ENCODE measurements at places on chromosomes 2 and 18. TPM values are rescaled to one million over a fixed set of nuclear protein-coding genes. Genes with fewer than 3 reads are reported as not detected.

DNA sequence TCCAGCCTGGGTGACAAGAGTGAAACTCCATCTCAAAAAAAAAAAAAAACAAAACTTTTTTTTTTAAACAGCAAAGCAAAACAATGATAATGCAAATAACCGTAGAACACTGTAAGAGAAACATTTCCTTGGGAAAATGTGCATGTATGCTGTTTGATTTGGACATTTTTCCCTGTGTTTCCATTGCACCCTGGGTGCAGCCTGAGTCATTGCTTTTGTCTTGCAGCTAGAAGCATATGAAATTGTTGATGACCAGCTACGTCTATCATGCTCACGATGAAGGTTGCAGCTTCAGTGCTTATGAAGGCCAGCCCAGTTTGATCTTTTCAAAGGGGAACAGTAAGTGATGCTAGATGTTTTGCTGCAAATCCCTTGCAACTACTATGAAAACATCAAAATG, 41.5 kb downstream of the MOGAT1 start:
- no peak overlapping the region for H3K4me3 ChIP-seq
- no peaks in the 10 kb centered on the region for H3K36me3 ChIP-seq
- no peaks in the 10 kb centered on the region for H3K27me3 ChIP-seq
- DNase-seq: no peak
- no peak overlapping the region for H3K27ac ChIP-seq

GRCh38 chr2:8343031-8343430, 338.8 kb upstream of the ID2 start:
- no peaks in the 10 kb centered on the region for H3K4me1 ChIP-seq
- H3K27ac ChIP-seq: no peak overlapping the region
- H3K4me3 ChIP-seq: no peak overlapping the region
- H3K36me3 ChIP-seq: no peaks in the 10 kb centered on the region

DNA sequence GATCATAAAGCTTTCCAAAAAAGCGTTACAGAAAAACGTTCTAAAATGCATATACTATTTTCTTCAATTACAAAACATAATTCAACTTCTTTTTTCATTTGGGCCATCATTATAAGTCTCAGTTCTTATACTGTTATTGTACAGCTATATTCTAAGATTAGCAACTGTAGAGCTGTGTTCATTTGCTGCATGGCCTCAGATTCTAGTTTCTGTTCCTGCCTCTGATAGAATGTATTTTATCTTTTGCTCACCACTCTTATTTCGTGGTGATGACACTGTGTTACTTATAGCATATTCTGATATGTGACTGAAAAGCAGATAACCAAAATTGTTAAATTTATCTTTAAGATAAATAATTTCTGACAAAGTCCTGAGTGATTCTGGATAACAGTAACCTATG, 67.2 kb downstream of the PTRHD1 start:
- DNase-seq: no peak
- H3K27me3 ChIP-seq: no peaks in the 10 kb centered on the region
- H3K27ac ChIP-seq: no peak overlapping the region
- no peak overlapping the region for H3K4me3 ChIP-seq
- H3K36me3 ChIP-seq: no peaks in the 10 kb centered on the region

PID1 gene
- 2.9 TPM for total RNA-seq

- H3K4me3 ChIP-seq: no peak overlapping the region
- H3K27me3 ChIP-seq: no peaks in the 10 kb centered on the region
- no peaks in the 10 kb centered on the region for H3K4me1 ChIP-seq
- DNase-seq: no peak
- H3K27ac ChIP-seq: no peak overlapping the region
These were observed 336.8 kb downstream of the KCNJ3 start for GRCh38 chr2:155035308-155035707.

- DNase-seq: no peak
- no peak overlapping the region for H3K4me3 ChIP-seq
- no peaks in the 10 kb centered on the region for H3K36me3 ChIP-seq
- H3K4me1 ChIP-seq: no peaks in the 10 kb centered on the region
- no peaks in the 10 kb centered on the region for H3K27me3 ChIP-seq
These were observed 100.2 kb upstream of the CSRNP3 start for GRCh38 chr2:165369131-165369897.

- no peak overlapping the region for H3K27ac ChIP-seq
- no peak overlapping the region for H3K4me3 ChIP-seq
These were observed 224.2 kb upstream of the CTAGE1 start for GRCh38 chr18:22641958-22642357.

DNA sequence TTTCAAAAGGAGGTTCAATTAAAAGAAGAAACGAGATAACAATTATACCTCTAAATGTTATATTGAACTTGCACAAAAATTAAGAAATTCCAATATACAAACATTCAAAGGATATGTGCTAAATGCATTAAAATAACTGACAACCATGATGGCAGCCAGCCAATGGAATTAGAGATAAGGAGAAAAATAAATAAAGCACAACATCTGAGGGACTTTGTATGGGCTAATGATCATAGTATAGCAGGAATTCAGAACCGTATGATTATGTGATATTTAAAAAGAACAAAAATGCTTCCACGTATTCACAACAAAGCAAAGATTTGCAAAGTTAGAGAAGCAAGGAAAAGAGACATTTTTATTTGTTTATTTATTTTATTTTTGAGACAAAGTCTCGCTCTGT, 1103.0 kb downstream of the CBLN2 start:
- no peaks in the 10 kb centered on the region for H3K27me3 ChIP-seq
- no peak overlapping the region for H3K27ac ChIP-seq
- no peaks in the 10 kb centered on the region for H3K4me1 ChIP-seq
- H3K4me3 ChIP-seq: no peak overlapping the region
- no peaks in the 10 kb centered on the region for H3K36me3 ChIP-seq
- DNase-seq: no peak

DNA sequence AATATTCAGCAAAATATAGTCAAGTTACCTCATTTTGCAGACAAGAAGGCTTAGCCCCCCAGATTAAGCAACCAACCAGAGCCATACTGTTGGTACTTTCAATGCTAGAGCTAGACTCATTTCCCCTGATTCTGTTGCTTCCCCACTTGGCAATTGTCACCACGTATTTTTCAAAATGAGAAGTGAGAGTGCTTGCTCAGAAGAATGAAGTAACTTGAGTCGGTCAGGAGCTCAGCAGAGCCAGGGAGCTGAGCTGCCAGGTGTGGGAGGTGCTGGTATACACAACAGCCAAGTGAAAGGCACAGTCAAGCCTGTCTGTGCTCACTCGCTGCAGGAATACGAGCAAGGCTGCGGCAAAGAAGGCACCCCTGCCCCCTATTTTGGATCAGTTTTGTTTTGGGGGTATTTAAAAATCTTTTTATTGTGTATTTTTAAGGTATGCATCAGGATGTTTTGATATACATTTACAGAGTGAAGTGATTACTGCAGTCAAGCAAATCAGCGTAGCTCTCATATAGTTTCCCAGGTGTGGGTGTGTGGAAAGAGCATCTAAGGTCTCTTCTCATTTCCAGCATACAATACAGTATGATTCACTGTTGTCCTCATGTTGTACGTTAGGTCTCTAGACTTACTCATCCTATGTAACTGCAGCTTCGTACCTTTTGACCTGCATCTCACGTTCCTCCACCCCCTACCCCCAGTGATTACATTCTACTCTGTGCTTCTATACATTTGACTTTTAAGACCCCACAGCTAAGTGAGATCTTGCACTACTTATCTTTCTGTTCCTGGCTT, 62.4 kb downstream of the MRPS9 start:
- no peaks in the 10 kb centered on the region for H3K36me3 ChIP-seq
- DNase-seq: no peak
- H3K27ac ChIP-seq: no peak overlapping the region
- H3K4me3 ChIP-seq: no peak overlapping the region

- H3K27ac ChIP-seq: no peak overlapping the region
- H3K27me3 ChIP-seq: peaks cover 23% of the 10 kb centered on the region
- no peak overlapping the region for H3K4me3 ChIP-seq
- peaks cover 3% of the 10 kb centered on the region for H3K4me1 ChIP-seq
These were observed 1.9 kb downstream of the LDLRAD4 start for GRCh38 chr18:13220361-13220991.

DNA sequence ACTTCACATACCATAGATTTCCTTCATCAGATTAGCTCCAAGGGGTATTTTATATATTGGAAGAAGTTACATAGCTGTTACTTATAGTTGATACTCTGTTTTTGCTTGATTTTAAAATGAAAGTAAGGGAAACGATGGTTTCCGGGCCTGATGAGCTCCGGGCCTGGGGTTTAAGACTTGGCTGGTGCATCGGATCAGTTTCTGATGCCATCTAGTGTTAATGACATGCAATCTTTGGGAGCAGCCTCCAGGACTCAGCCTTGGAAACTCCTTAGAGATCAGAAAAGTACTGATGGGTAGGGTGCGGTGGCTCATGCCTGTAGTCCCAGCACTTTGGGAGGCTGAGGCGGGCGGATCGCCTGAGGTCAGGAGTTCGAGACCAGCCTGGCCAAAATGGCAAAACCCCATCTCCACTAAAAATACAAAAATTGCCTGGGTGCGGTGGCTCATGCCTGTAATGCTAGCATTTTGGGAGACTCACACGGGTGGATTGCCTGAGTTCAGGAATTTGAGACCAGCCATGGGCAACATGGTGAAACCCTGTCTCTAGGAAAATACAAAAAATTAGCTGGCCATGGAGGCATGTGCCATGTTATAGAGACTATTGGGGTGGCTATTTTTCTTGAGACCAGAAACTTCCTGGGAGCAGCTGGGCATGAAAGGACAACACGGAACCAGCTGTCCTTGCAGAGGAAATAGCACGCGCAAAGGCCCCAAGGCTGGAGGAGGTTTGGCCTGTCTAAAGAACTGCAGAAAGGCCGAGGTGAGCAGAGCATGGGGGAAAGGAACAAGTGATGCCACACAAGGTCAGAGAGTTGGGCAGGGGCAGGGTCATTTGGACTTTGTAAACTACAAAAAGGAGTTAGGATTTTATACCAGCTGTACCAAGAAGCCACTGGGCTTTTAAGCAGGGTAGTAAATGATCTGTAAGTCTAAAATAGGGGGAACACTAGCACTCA, 46.9 kb upstream of the CNOT11 start:
- no peaks in the 10 kb centered on the region for H3K27me3 ChIP-seq
- peak overlapping the region; percentile 68 for H3K27ac ChIP-seq
- peak; percentile 71 for DNase-seq

GRCh38 chr2:157891643-157892041, 15.5 kb upstream of the ACVR1 start:
- no peak for DNase-seq
- H3K4me3 ChIP-seq: no peak overlapping the region
- H3K27me3 ChIP-seq: no peaks in the 10 kb centered on the region
- no peaks in the 10 kb centered on the region for H3K4me1 ChIP-seq
- no peak overlapping the region for H3K27ac ChIP-seq

DNA sequence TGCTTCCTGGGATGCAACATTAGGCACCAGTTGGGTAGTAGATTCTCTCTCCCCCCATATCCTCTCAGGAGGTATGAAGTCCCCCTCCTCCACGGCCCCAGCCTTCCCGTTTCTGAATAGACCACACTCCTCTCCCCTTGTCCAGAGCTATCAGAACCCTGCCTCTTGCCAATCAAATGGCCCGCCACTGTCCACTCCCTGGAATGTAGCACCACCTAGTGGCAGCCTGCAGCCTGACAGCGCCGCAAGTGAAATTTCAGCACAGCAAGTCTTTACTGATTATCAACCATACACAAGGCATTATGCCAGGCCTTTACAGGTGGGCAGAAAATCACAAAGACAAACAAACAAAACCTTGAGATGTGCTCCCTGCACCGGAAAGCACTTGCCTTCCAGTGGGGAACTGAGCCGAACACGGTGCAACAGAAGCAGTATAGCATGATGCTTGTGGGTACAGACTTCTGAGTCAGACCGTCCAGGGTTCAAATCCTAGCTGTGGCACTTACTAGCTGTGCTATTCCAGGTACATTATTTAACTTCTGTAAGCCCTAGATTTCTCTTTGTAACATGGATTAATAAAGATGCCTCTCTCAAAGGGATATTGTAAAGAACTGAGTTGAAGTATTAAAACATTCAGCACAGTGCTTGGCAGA, 174.0 kb downstream of the SMAD2 start:
- H3K27ac ChIP-seq: no peak overlapping the region
- H3K4me1 ChIP-seq: no peaks in the 10 kb centered on the region
- no peak for DNase-seq
- H3K27me3 ChIP-seq: no peaks in the 10 kb centered on the region
- H3K36me3 ChIP-seq: no peaks in the 10 kb centered on the region

DNA sequence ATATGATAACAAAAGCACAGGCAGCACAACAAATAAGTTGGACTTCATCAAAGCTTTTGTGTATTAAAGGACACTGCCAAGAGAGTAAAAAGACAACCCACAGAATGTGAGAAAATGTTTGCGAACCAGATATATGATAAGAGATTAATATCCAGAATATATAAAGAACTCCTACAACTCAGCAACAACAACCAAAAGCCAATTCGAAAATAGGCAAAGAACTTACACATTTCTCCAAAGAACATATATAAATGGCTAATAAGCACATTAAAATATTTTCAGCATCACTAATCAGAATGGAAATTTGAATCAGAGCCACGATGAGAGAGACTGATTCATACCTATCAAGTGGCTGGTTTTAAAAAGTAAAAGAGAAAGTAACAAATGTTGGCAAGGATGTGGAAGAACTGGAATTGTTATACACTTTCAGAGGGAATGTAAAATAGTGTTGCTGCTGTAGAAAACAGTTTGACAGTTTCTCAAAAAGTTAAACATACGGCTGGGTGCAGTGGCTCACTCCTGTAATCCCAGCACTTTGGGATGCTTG, 25.2 kb downstream of the EPB41L5 start:
- no peak overlapping the region for H3K4me3 ChIP-seq
- H3K27me3 ChIP-seq: no peaks in the 10 kb centered on the region
- H3K27ac ChIP-seq: no peak overlapping the region
- no peaks in the 10 kb centered on the region for H3K4me1 ChIP-seq

DNA sequence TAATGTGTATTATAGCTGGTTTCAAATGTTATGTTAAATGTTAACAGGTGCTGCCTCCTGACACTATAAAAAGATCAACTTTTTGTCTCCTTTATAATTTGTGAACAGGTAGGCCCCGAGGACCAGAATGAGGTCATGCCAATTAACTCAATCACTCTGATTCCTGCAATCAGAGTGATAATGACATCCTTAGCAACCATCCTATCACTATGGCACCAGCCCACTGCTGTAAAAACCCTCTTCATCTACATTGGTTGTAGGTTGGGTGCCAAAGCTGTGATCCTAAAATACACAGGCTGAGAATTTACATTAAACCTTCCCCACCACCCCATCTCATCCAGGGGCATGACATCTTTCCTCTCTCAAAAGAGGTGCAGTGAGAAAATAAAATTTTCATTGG, 103.5 kb downstream of the CPO start:
- H3K36me3 ChIP-seq: no peaks in the 10 kb centered on the region
- H3K27me3 ChIP-seq: no peaks in the 10 kb centered on the region
- no peak overlapping the region for H3K4me3 ChIP-seq

GRCh38 chr2:130785466-130786055, 30.2 kb downstream of the AMER3 start:
- H3K4me3 ChIP-seq: no peak overlapping the region
- no peak overlapping the region for H3K27ac ChIP-seq
- no peaks in the 10 kb centered on the region for H3K4me1 ChIP-seq
- H3K27me3 ChIP-seq: no peaks in the 10 kb centered on the region
- no peak for DNase-seq

- H3K4me3 ChIP-seq: no peak overlapping the region
- peak; percentile 76 for DNase-seq
- no peaks in the 10 kb centered on the region for H3K27me3 ChIP-seq
- peaks cover 48% of the 10 kb centered on the region for H3K4me1 ChIP-seq
- H3K27ac ChIP-seq: peak overlapping the region; percentile 96
- H3K36me3 ChIP-seq: no peaks in the 10 kb centered on the region
These were observed 79.4 kb upstream of the ZNF532 start for GRCh38 chr18:58785171-58785805.
